ENCODE measurements at places on chromosomes 12 and 14.

GRCh38 chr14:66017927-66018326, 468.2 kb upstream of the CCDC196 start:
- H3K4me3 ChIP-seq = no peak overlapping the region
- no peaks in the 10 kb centered on the region for H3K27me3 ChIP-seq
- no peak for DNase-seq
- no peaks in the 10 kb centered on the region for H3K36me3 ChIP-seq
- peaks cover 2% of the 10 kb centered on the region for H3K4me1 ChIP-seq

GRCh38 chr12:19978193-19978592, 390.1 kb upstream of the PDE3A start:
- H3K4me1 ChIP-seq = no peaks in the 10 kb centered on the region
- H3K27ac ChIP-seq = no peak overlapping the region
- no peak for DNase-seq
- no peaks in the 10 kb centered on the region for H3K36me3 ChIP-seq
- no peaks in the 10 kb centered on the region for H3K27me3 ChIP-seq
- no peak overlapping the region for H3K4me3 ChIP-seq

DNA sequence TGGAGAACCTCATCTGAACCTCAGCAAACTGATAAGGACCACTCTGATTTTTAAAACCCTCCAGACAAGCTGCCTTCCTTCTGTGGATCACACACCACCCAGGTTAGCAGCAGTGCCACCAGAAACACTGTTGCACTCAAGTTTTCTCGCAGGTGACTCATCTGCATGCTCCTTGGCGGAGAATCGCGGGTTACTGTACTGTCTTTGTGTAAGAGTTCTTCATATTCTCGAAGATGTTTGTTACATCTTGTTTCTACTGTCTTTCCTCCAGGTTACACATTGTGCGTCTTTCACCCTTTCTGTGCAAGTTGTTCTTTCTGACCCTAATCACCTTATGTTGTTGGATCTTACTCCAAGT, 331.2 kb downstream of the CACNA1C start:
- no peak overlapping the region for H3K27ac ChIP-seq
- DNase-seq = no peak
- no peaks in the 10 kb centered on the region for H3K4me1 ChIP-seq

GRCh38 chr12:108373111-108373510, 34.0 kb upstream of the CMKLR1 start:
- no peaks in the 10 kb centered on the region for H3K4me1 ChIP-seq
- H3K36me3 ChIP-seq = no peaks in the 10 kb centered on the region
- DNase-seq = no peak
- H3K27ac ChIP-seq = no peak overlapping the region
- H3K4me3 ChIP-seq = no peak overlapping the region
- H3K27me3 ChIP-seq = no peaks in the 10 kb centered on the region

DNA sequence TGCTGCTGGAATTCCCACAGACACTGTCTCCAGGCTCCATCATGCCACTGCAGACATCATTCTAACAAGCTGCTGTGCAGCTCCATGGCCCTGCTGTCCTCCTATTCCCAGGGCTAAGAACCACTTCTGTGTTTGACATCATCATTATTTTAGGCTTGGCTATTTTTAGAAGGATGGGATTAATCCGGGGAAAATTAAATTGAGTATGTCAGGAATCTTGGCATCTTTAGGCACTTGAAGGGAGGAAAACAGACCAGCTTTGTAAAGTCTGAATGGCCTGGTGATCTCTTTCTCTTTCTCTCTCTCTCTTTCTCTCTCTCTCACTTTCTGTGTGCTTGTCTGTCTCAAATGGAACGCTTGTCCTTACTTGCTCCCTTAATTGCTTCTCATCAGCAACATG, 568.3 kb upstream of the FLRT2 start:
- H3K36me3 ChIP-seq = no peaks in the 10 kb centered on the region
- peak; percentile 15 for DNase-seq
- no peaks in the 10 kb centered on the region for H3K27me3 ChIP-seq
- H3K4me3 ChIP-seq = no peak overlapping the region

- no peak overlapping the region for H3K4me3 ChIP-seq
- no peak for DNase-seq
- no peaks in the 10 kb centered on the region for H3K27me3 ChIP-seq
- H3K4me1 ChIP-seq = no peaks in the 10 kb centered on the region
- no peak overlapping the region for H3K27ac ChIP-seq
Observed at GRCh38 chr14:71970272-71970671, 38.0 kb downstream of the RGS6 start.

DNA sequence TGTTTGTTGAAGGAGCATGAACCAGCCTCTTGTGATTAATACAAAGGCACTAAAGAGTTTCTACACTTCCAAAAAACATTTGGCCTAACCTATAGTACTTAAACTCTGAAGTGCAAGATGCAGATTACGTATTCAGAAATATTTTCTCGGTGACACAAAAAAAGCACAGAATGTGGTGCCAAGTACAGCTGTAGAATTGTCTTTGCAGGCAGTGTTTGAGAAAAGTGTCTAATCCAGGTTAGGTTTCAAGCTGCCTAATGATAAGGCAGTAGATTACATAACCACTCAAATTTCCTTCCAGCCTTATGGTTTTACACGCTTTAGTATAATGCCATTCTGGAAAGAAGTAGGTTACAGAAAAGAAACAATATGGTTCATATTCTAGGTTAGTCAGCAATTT, 205.2 kb downstream of the KLHL28 start:
- H3K4me1 ChIP-seq = no peaks in the 10 kb centered on the region
- H3K27ac ChIP-seq = no peak overlapping the region
- no peaks in the 10 kb centered on the region for H3K36me3 ChIP-seq
- no peak overlapping the region for H3K4me3 ChIP-seq

GRCh38 chr12:67539946-67540345, 108.6 kb upstream of the DYRK2 start:
- H3K36me3 ChIP-seq = no peaks in the 10 kb centered on the region
- no peak for DNase-seq
- no peak overlapping the region for H3K27ac ChIP-seq
- H3K27me3 ChIP-seq = no peaks in the 10 kb centered on the region
- H3K4me3 ChIP-seq = no peak overlapping the region
- H3K4me1 ChIP-seq = no peaks in the 10 kb centered on the region

DNA sequence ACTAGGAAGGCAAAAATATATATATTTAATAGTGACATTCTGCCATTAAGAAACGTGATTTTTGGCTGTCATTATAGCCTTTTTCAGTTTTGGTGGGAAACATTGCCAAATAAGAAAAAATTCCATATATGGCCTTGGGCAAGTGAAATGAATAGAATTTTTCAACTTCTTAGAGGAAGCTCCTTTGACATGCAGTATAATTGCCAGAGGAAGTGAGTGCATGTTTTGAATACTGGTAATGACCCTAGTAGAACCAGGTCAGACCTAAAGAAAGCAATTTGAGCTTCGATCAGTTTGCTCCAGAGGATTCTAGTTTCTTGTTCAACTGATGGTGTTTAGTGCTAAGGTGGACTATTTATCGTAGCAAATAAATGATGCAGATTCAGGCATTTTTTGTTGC, 26.2 kb upstream of the TRIM9 start:
- H3K27me3 ChIP-seq = no peaks in the 10 kb centered on the region
- H3K27ac ChIP-seq = no peak overlapping the region
- no peak for DNase-seq
- H3K4me3 ChIP-seq = no peak overlapping the region
- peaks cover 3% of the 10 kb centered on the region for H3K4me1 ChIP-seq

- H3K27ac ChIP-seq = no peak overlapping the region
- no peak for DNase-seq
- no peaks in the 10 kb centered on the region for H3K36me3 ChIP-seq
- H3K4me1 ChIP-seq = no peaks in the 10 kb centered on the region
- no peak overlapping the region for H3K4me3 ChIP-seq
Observed at GRCh38 chr14:72869407-72870329, 24.2 kb downstream of the DPF3 start.

- no peaks in the 10 kb centered on the region for H3K36me3 ChIP-seq
- no peak overlapping the region for H3K27ac ChIP-seq
- H3K27me3 ChIP-seq = no peaks in the 10 kb centered on the region
- H3K4me1 ChIP-seq = no peaks in the 10 kb centered on the region
Observed at GRCh38 chr14:80356413-80356812, 145.1 kb upstream of the DIO2 start.

- peaks cover 5% of the 10 kb centered on the region for H3K4me1 ChIP-seq
- H3K4me3 ChIP-seq = no peak overlapping the region
- DNase-seq = peak; percentile 83
Observed at GRCh38 chr12:117875744-117876435, 92.9 kb downstream of the KSR2 start.

- no peak overlapping the region for H3K27ac ChIP-seq
- no peaks in the 10 kb centered on the region for H3K4me1 ChIP-seq
- H3K27me3 ChIP-seq = no peaks in the 10 kb centered on the region
- H3K36me3 ChIP-seq = peaks cover 13% of the 10 kb centered on the region
Observed at GRCh38 chr14:30991408-30991807, 34.0 kb upstream of the AP4S1 start.

GRCh38 chr14:74571901-74572725, 39.9 kb downstream of the LTBP2 start:
- no peaks in the 10 kb centered on the region for H3K36me3 ChIP-seq
- H3K4me3 ChIP-seq = peak overlapping the region; percentile 49
- H3K27ac ChIP-seq = no peak overlapping the region
- H3K4me1 ChIP-seq = peaks cover 10% of the 10 kb centered on the region

DNA sequence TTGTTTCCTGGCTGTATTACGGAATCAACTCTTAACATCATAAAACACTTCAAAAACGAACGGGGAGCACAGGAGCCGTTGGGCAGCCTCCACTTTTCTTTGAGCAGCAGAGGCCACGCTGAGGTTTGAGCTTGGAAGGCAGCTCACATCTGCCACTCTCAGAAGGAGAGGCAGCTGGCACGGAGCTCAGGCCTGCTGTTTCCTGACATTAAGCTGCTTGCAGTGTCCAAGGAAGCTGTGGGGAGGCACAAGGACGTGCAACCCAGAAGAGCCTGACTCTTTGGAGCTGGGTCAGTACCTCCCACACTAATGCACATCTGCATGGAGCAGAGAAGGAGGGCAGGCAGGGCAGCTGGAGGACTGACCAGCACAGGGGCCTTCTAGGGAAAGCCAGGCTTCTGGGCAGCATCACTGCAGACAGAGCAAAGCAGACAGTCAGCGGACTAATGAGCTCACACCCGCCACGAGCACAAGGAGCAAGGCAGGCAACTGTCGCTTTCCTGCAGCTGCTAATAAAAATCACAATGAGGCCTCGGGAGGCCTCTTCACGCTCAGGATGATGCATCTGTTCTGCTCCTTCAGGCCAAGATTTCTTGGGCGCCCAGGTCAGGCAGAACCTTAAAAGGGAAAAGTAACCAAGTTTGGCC, 211.1 kb downstream of the GLT1D1 start:
- H3K27me3 ChIP-seq = no peaks in the 10 kb centered on the region
- H3K4me1 ChIP-seq = no peaks in the 10 kb centered on the region
- H3K36me3 ChIP-seq = no peaks in the 10 kb centered on the region
- no peak overlapping the region for H3K27ac ChIP-seq
- no peak for DNase-seq

- no peaks in the 10 kb centered on the region for H3K27me3 ChIP-seq
- no peak overlapping the region for H3K4me3 ChIP-seq
- peaks cover 9% of the 10 kb centered on the region for H3K4me1 ChIP-seq
- H3K27ac ChIP-seq = no peak overlapping the region
Observed at GRCh38 chr14:71651228-71651627, 281.0 kb upstream of the RGS6 start.

DNA sequence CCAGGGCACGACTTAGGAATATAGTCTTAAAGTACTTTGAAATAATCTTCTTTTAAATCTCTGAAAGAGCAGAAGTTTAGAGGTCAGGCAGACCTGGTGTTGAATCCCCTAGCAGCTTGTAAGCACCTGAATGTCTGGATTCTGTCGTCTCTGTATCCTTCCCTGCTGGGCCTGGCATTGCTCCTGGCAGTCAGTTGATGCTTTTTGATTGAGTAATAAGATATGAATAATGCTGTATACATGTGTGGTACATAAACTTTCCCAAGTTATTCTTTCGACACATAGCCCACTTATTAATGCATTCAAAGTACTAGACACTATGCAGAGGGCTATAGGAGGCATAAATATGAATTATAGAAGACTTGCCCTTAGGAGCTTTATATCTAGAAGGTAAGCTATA, 31.4 kb downstream of the EVL start:
- no peak overlapping the region for H3K4me3 ChIP-seq
- no peak for DNase-seq
- no peak overlapping the region for H3K27ac ChIP-seq
- H3K36me3 ChIP-seq = peaks cover 62% of the 10 kb centered on the region

DNA sequence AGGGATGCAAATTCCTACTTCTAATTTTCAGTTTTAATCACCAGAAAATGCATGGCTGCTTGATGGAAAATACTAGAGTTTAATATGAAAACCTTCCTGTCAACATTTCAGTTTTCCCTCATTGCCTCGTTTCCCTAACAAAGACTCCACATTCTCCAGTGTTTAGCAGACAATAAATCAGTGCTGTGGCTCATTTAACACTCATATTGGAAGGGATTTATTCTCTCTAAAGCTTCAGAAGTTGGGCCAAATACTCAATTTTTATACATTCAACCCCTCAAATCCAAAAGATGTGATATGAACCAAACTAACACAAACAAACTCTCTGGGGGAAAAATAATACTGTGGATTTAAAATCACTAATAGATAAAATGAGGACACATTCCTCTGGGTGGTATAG, 482.5 kb downstream of the FLRT2 start:
- DNase-seq = no peak
- H3K36me3 ChIP-seq = no peaks in the 10 kb centered on the region
- H3K27ac ChIP-seq = no peak overlapping the region
- H3K27me3 ChIP-seq = no peaks in the 10 kb centered on the region

- H3K4me3 ChIP-seq = no peak overlapping the region
- peaks cover 23% of the 10 kb centered on the region for H3K4me1 ChIP-seq
- no peak for DNase-seq
- H3K27me3 ChIP-seq = no peaks in the 10 kb centered on the region
Observed at GRCh38 chr12:94289461-94290312, 141.3 kb downstream of the PLXNC1 start.

GRCh38 chr12:130948136-130948535, 5.6 kb upstream of the ADGRD1 start:
- peaks cover 1% of the 10 kb centered on the region for H3K4me1 ChIP-seq
- H3K27me3 ChIP-seq = no peaks in the 10 kb centered on the region
- DNase-seq = no peak
- H3K27ac ChIP-seq = no peak overlapping the region

GRCh38 chr14:71985538-71986189, 53.4 kb downstream of the RGS6 start:
- no peaks in the 10 kb centered on the region for H3K36me3 ChIP-seq
- H3K4me3 ChIP-seq = no peak overlapping the region
- H3K27me3 ChIP-seq = no peaks in the 10 kb centered on the region
- no peaks in the 10 kb centered on the region for H3K4me1 ChIP-seq
- no peak for DNase-seq
- no peak overlapping the region for H3K27ac ChIP-seq

DNA sequence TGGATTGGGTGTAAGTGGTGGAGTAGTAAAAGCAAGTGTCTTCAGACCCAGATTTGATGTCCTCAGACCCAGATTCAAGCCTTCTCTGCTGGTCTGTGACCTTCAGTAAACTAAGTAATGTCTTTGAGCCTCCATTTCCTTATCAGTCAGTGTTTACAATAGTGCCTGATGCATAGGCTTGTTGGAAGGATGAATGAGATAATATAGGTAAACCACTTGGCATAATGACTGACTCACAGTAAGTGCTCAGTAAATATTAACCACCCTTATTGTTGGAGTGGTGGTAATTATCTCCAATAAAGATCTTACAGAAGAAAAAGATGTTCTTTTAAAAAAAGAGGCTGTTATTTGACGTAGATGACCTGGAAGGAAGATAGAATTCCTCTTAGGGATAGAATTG, 86.2 kb downstream of the IGF1 start:
- peaks cover 2% of the 10 kb centered on the region for H3K4me1 ChIP-seq
- no peak overlapping the region for H3K4me3 ChIP-seq
- H3K27me3 ChIP-seq = no peaks in the 10 kb centered on the region
- H3K27ac ChIP-seq = no peak overlapping the region

Measured in neuronal stem cell (in vitro differentiated cells).